ENCODE measurements at places on chromosomes 4 and X.

DNA sequence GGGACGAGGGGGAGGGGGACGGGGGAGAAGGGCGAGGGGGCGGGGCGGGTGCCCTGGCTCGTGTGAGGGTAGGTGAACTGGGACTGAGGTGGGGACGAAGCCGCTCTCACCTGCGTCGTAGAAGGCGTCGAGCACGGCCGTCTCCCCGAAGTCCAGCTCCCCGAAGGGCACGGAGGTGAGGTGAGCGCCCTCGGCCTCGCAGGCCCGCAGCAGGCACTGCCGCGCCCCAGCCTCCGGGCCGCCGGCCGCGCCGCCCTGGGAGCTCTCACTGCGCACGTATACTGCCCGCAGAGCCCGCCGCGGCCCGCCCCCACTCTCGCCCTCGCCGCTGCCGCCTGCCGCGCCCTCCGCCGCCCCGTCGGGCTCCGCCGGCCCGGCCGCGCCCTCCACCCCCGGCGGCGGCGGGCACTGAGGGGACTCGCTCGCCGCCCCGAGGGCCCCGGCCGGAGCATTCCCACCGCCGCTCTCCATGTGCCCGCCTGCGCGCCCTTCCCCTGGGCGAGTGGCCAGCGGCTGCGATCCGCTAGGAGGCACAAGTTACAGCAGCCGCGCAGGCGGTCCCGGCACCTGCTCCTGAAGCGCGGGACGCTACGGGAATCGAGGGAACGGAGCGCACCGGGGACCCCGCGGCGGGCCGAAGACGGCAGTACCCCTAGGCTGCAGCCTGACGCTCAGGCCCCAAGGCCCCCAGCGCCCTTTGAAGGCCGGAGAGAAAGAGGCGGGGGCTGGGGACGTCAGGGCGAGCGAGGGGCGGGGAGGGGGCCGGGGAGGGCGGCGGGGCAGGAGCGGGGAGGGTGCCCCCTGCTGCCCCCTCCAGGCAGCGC is at the start of gene MAP3K15:
Gene MAP3K15 (minus strand): TSS at position 718 of the 824 bp plus-strand sequence. CDS start 247 bp downstream, at position 471.
- DNase-seq, result peak; percentile 16

- no peak for DNase-seq
Observed at GRCh38 chr4:182788201-182788600, 129.0 kb downstream of the DCTD start.

DNA sequence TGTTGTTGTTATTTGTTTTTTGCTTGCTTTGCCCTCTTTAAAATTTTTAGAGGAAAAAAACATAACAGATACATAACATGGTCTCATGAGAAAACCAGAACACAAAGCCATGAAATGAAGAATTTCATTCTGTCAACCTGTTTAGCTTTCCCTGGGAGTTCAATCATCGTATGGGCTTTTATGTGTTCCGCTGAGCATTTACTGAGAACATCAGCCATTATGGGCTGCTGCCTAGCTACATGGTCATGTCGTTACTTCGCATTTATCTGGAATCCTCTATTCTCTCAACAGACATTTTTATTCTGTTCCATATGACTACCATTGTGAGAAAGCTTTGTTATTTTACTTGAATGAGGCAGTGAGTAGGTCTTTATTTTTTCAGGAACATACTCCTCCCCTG is 51.4 kb downstream of the NDST3 start:
- DNase-seq, result no peak

DNA sequence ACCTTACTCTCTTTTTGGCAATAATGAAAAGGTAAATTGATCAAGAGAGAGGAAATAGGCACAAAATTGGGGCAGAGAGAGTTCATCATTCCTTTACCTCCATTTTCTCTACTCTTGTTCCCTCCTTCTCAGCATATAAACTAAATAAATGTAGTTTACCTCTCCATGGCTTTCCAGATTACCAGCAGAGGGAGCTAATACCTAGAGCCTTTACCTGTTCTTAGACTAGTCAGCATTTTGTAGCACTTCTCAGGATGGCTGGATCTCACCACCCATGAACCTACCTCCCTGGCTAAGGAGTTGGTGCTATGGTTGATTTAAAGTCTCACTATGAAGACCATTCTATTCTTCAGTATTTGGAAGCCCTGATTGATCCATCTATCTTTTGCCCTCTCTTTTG is 15.7 kb downstream of the OFD1 start:
- peak; percentile 15 for DNase-seq

DNA sequence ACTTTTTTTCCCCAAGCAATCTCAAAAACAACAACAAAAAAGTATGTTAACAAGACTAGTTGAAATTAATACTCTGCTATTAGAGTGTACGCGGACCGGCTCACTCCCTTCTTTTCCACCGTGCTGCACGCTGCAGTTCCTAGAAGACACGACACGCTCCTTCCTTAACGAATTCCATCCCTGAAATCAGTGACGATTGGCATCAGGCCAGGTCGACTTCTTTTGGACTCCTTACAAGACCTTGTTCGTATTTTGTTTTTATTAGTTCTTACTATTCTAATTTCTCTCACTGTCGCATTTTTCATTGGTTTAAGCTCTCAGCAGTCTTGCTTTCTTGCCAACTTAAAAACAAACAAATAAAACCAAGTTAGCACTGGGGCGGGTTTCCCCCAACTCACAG is 175.8 kb upstream of the PITX2 start:
- no peak for DNase-seq

DNA sequence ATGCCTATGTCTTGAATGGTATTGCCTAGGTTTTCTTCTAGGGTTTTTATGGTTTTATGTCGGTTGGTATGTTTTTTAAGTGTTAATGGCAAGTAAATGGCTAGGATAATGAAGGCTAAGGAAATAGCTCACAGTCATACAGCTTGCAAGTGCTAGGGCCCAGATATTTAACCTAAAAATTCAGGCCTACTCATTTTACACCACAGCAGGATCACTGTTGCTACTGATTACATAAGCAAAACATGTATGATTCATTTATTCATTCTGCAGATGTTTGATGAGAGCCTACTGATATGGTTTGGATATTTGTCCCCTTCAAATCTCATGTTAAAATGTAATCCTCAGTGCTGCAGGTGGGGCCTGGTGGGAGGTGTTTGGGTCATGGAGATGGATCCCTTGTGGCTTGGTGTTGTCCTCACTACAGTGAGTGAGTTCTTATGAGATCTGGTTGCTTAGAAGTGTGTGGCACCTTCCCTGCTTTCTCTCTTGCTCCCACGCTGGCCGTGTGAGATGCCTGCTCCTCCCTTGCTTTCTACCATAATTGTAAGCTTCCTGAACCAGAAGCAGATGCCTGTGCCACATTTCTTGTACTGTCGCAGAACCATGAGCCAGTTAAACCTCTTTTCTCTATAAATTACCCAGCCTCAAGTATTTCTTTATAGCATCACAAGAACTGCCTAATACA is 175.5 kb downstream of the MAPK10 start:
- DNase-seq, result no peak

DNA sequence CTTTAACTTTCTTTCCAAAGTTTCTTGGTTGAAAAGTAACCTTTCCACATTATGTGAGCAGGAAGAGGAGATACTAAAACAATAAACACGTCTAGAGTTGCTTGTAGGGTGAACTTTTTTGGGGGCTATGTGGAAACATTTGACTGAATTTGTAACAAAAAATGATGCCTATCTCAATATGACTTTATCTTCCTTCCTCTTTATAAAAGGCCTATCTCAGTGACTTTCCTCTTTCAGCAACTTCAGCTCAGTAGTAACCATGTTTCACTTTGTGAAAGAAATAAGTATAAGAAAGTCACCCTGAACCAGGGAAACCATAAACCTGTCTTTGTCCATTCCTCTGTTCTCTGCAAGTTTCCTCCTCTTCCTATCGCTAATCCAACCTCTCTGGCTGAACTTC is 124.7 kb upstream of the TMEM164 start:
- DNase-seq, result no peak

DNA sequence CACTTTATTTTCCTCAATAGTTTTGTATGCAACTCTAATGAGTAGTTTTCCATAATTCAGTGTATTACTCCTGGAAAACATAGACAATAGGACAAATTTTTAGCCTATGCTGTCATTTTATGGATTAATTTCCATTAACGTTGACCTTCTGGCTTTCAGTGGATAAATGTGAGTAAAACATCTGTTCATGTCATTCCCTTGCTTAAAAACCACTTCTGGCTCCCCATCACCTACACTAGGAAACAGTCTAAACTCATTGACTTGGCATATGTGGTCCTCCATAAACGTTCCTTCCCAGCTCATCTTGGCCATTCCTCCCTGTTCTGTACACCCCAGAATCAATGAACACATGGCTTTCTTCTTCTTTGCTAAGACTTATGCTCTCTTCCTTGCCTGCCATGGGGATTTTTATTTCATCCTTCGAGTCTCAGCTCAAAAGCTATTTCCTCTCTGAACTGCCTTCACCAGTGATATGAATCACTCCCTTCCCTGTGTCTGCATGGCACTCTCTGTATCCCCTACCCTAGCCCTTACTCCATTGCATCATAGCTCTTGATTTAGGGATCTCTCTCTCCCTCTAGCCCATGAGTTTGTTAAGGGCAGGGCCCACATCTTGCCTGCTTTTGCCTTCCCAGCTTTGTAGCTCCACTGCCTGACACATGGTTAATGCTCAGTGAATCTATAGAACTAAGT is 34.8 kb downstream of the DOCK11 start:
- DNase-seq, result peak; percentile 10

DNA sequence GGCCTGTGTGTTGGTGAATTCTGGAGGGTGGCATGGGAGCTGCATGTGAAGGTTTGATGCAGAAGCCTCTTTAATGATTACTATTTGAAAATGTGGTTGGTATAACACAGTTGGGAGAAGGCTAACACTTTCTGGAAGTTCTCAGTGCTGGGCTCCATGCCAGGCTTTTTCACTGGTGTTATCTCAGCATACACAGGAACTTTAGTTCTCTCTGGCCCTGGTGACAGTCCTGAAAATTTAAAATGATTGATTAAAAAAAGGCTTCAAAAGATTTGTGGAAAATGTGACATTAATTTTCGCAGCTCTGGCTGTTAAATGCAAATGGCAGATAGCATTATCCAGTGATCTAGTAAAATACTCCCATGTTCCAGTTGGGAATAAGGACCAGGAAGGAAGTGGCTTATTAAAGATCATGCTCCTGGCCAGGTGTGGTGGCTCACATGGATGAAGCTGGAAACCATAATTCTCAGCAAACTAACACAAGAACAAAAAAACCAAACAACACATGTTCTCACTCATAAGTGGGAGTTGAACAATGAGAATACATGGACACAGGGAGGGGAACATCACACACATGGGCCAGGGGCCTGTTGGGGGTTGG is 36.6 kb downstream of the DIPK2B start:
- no peak for DNase-seq

GRCh38 chr4:95466791-95467190 is 82.0 kb downstream of the UNC5C start:
- no peak for DNase-seq

GRCh38 chr4:40672528-40673522 is 43.2 kb upstream of the RBM47 start:
- DNase-seq, result peak; percentile 20

DNA sequence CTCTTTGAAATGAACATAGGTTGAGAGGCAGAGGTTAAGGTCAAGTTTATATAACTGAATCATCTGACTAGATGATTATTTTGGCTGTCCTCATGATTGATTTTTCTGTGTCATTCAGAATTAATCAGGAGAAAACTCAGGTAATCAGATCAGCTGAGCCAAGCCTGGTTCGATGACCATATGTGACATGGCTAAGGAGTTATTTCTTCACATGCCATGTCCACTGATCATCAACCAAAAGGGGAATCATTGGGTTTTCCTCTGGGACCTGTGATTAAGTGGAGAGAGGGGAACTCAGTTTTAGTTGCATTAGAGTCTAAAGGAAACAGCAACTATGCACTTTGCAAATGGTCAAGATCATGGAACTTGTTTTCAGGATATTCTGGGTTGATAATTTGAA is 20.3 kb upstream of the PACRGL start:
- no peak for DNase-seq

GRCh38 chrX:96753230-96753629 is 68.6 kb downstream of the DIAPH2 start:
- DNase-seq, result no peak

DNA sequence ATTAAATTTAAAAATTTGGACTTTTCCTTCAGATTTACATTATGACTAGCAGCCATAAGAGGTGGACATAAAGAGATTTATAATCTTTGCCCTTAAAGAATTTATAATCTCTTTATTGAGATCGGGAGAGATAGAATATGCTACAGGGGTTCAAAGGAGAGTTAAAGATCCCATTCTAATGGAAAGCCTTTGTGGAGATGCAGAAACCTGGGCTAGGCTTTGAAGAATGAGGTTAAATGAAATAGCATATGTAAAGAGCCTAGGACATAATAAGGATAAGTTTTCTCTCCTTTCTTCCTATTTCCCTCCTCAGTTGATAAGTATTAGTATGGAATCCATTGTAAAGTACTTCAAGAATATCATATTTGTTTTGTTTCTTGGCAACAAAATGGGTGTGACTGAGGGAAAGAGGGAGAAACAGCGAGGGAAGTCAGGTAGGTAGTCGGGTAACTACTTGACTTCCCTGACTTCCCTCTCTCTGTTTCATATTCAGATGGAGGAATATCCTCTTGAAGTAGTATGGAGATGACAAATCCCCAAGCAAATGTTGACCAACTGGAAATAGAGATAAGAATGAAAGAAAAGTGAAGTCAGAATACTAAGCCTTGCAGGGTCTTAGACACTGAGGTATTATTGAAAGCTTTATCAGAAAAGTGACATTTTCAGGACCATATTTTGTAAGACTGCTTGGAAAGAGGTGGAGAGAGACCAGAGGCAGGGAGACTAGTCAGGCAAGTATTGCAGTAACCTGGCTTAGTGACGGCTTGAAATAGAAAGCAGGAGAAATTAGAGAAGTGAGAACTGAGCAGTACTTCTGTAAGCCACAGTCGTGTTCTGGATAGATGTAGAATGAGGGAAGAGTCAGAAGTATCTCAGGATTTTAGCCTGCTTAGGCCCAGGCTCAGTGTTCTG is 82.9 kb downstream of the PDLIM5 start:
- no peak for DNase-seq

DNA sequence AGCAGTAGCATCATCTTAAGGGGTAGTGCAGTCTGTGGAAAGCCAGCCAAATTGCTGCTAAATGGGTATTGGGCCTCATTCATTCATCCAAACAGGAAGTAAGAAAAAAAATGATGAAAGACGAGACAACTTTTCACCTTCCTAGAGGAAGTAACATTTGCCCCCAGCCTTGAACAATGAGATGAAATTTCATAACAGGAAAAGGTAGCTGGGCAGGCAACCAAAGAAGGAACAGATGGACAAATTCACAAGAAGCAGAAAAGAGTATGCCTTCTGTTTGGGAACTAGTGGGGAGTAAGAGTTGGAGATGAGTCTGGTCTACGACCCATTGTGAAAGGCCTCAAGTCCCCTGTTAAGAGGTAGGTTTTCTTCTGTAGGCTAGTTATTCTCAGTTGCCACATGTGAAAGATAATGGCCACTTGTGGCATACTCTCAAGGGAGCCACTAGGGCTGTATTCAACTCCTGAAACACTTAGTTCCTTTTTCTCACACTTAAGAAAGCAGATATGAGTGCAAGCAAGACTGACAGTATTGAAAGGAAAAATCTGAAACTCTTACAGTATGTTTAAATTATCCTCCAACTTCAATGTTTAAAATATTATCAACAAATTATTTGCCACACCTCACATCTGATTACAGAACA is 190.4 kb downstream of the AR start:
- DNase-seq, result no peak

- DNase-seq, result no peak
Observed at GRCh38 chr4:5932035-5932568, 39.2 kb upstream of the CRMP1 start.

- DNase-seq, result peak; percentile 72
Observed at GRCh38 chr4:38128478-38129459, 168.6 kb downstream of the PTTG2 start.
